ENCODE measurements at places on chromosomes 13 and 19.

DNA sequence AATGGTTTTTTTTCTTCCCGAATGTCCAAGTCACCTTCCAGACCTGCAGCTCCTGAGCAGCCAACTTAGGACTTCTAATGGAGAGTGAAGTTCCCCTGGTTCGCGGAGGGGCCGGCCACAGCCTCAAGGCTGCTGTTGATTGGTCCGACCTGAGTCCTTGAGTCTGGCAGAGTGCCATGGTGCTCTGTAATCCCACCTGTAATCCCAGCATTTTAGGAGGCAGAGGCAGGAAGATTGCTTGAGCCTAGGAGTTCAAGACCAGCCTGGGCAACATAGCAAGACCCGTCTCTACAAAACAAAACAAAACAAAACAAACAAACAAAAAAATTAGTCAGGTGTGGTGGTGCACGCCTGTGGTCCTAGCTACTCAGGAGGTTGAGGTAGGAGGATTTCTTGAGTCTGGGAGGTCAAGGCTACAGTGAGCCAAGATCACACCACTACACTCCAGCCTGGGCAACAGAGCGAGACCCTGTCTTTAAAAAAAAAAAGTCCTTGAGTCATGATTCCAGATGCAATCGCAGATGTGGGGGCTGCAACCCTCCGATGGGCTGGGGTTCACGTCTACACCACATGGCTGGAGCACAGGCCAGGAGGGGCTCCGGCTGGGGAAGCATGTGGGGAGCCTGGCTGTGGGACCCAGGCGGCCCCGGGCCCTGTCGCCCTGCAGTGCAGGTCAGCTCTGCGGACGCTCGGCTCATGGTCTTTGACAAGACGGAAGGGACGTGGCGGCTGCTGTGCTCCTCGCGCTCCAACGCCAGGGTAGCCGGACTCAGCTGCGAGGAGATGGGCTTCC, 17.7 kb downstream of the HPN start:
- no peak overlapping the region for H3K4me3 ChIP-seq
- no peaks in the 10 kb centered on the region for H3K36me3 ChIP-seq
- DNase-seq: no peak
- no peaks in the 10 kb centered on the region for H3K27me3 ChIP-seq

- H3K36me3 ChIP-seq: peaks cover 10% of the 10 kb centered on the region
- H3K27ac ChIP-seq: no peak overlapping the region
- no peaks in the 10 kb centered on the region for H3K27me3 ChIP-seq
- no peak for DNase-seq
Measured at GRCh38 chr13:113618455-113618854, 33.9 kb downstream of the TFDP1 start.

DNA sequence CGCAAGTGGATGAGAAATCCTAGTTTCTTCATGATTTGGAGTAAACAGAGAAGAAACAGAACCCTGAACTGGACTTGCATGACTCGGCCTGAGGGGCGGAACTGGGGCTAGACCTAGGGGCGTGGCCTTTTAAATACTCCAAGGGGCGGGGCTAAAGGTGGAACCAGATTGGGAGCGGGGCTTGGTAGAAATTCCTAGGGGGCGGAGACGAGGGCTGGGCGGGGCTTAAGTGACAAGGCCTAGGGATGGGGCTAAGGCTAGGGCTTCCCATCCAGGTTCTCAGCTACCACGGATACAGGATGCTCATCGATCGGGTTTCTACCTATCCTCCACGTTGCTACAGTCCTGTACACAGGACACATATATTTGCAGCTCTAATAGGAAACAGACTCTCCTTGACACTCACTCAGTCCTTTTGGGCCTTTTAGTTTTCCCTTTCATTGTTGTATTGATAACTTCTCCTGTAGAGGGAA, 372 bp upstream of the ZNF699 start:
- no peaks in the 10 kb centered on the region for H3K27me3 ChIP-seq
- H3K36me3 ChIP-seq: peaks cover 5% of the 10 kb centered on the region
- peak overlapping the region; percentile 94 for H3K27ac ChIP-seq

- no peak overlapping the region for H3K4me3 ChIP-seq
- H3K27me3 ChIP-seq: no peaks in the 10 kb centered on the region
- no peak overlapping the region for H3K27ac ChIP-seq
- H3K36me3 ChIP-seq: no peaks in the 10 kb centered on the region
- no peaks in the 10 kb centered on the region for H3K4me1 ChIP-seq
- no peak for DNase-seq
Measured at GRCh38 chr13:89852570-89852969, 1494.9 kb upstream of the MIR17HG start.

DNA sequence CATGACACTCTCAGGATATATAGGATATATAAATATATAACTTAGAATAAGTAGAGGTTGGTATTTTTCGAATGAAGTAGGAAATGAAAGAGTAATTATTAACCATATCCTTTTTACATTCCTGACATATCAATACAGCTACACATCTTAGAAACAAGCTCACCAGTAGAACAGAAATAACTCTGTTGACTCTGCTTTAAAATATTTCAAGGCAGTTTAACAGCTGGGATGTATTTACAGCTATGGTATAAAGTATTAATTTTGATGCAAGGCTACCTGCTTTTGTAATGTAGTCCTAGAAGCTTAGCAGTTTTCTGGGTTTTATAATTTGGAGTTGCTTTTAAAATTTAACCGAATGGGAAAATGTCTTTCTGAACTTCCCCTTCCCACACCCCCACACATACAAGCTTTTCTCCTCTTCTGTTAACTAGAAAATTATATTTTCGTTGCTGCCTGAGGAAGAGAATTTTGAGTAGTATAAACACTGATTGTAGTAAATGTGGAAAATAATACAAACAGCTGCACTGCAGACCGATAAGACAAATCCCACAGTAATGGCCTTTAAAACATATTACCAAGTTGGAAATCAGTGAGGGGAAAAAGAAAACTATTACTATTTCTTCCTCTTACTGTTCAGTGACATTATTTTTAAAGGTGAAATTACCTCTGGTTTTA, 147.7 kb downstream of the GGACT start:
- no peak overlapping the region for H3K4me3 ChIP-seq
- no peaks in the 10 kb centered on the region for H3K27me3 ChIP-seq
- no peaks in the 10 kb centered on the region for H3K36me3 ChIP-seq
- peaks cover 13% of the 10 kb centered on the region for H3K4me1 ChIP-seq

GRCh38 chr13:110536006-110536693, 25.4 kb downstream of the RAB20 start:
- no peak overlapping the region for H3K4me3 ChIP-seq
- peaks cover 9% of the 10 kb centered on the region for H3K4me1 ChIP-seq
- no peaks in the 10 kb centered on the region for H3K36me3 ChIP-seq
- no peaks in the 10 kb centered on the region for H3K27me3 ChIP-seq
- DNase-seq: peak; percentile 83

GRCh38 chr19:50943074-50943828, 9.6 kb downstream of the KLK5 start:
- H3K27ac ChIP-seq: no peak overlapping the region
- no peak for DNase-seq
- no peaks in the 10 kb centered on the region for H3K27me3 ChIP-seq
- H3K4me3 ChIP-seq: no peak overlapping the region
- H3K36me3 ChIP-seq: no peaks in the 10 kb centered on the region

GRCh38 chr13:40348096-40348679, 318.3 kb downstream of the FOXO1 start:
- H3K36me3 ChIP-seq: no peaks in the 10 kb centered on the region
- H3K27ac ChIP-seq: no peak overlapping the region
- H3K4me3 ChIP-seq: no peak overlapping the region
- H3K4me1 ChIP-seq: peaks cover 39% of the 10 kb centered on the region
- DNase-seq: no peak

Data from sigmoid colon (tissue), 7 donors.